T-cell (primary cell): ENCODE measurements at places on chromosomes 4 and X.

GRCh38 chr4:107760281-107760947 lies 40.4 kb upstream of the PAPSS1 start:
- no peak for DNase-seq
- H3K36me3 ChIP-seq = no peaks in the 10 kb centered on the region
- H3K4me3 ChIP-seq = no peak overlapping the region
- H3K27ac ChIP-seq = no peak overlapping the region
- no peaks in the 10 kb centered on the region for H3K4me1 ChIP-seq

DNA sequence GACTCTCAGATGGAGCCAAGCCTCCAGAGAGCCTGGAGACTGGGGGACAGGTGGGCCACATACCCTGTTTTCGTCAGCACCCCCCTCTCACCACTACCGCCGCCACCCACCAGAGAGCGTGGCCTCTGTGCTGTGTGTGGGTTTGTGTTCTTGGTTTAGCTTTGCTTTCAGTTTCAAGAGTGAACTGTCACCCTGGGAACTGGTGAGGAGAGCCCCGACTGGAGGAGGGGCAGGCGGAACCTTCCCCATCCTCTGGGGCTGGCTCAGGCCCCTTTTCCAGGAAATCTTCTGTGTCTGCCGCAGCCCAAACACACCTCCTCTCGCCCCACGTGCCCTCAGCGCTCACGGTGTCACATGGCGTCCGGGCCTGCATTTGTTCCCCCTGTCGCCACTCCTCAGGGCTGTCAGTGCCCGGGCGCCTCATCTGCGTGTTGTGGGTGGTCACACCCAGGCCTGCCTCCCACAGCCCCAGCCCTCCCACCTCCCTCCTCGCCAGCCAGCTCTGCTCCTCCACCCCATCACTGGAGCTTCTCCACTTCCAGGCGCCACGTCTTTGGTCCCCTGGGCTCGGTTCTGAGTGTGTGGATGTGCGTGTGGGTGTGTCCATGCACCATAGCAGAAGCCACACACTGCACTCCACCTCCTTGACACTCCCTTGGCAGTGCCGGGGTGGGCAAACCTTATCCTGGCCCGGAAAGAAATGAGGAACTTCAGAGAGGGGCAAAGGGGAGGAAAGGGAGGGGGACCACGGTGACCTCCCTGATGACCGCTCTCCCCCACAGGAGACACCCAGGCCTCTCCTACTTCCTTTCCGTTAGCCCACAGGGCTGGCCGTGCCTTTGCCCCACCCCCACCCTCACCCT lies 27.8 kb downstream of the ELF4 start:
- H3K27me3 ChIP-seq = no peaks in the 10 kb centered on the region
- H3K4me3 ChIP-seq = peak overlapping the region; percentile 38
- H3K36me3 ChIP-seq = no peaks in the 10 kb centered on the region
- H3K27ac ChIP-seq = peak overlapping the region; percentile 86
- peak; percentile 58 for DNase-seq

GRCh38 chr4:82268050-82268825 lies 105.6 kb downstream of the HNRNPD start:
- DNase-seq = peak; percentile 46
- peaks cover 14% of the 10 kb centered on the region for H3K4me1 ChIP-seq
- peaks cover 14% of the 10 kb centered on the region for H3K27me3 ChIP-seq
- no peaks in the 10 kb centered on the region for H3K36me3 ChIP-seq
- peak overlapping the region; percentile 18 for H3K4me3 ChIP-seq

DNA sequence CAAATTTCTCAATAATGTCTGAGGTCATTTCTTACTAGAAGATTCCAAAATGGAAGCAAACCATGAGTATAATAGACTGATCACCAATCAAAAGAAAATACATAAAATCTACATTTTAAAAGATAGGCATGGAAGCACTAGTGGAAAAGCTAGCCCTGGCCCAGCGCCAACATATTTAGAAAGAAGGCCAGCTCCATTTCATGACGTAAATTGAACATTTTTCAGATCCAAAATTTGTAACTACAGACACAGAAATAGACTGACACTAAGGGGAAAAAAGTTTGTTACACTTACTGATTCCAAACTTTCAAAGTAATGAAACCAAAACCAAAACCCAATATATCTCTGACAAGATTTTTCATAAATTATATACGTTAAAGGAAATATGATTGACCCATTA lies 117.7 kb downstream of the ADAMTS3 start:
- no peaks in the 10 kb centered on the region for H3K4me1 ChIP-seq
- no peak overlapping the region for H3K27ac ChIP-seq
- H3K4me3 ChIP-seq = no peak overlapping the region
- no peak for DNase-seq
- no peaks in the 10 kb centered on the region for H3K27me3 ChIP-seq
- H3K36me3 ChIP-seq = no peaks in the 10 kb centered on the region
